Nephron progenitor cell (in vitro differentiated cells): ENCODE measurements at places on chromosomes 12 and 14.
A peak's percentile ranks its signal among the peaks of the same experiment; 100 is the strongest.

DNA sequence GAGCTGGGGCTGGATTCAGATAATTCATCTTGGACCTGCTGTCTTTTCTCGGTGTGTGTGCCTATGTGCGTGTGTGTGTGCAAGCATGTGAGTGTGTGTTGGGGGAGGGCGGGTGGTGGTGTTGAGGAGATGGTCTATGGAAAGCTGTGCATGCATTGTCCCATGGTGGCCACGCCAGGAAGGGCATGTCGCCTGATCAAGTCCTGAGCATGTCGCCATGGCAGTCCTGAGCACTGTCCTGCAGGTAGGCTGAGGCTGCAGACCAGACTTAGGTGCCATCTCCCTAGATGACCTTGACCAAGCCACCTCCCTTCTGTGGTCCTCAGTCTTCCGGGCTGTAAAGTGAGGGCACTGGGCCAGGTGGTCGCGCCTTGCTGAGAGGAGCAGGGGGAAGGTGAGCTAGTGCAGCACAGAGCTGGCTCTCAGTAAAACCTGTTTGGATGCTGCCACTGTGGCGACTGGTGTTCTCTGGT, 81.4 kb downstream of the PAPOLA start:
- no peak for DNase-seq

DNA sequence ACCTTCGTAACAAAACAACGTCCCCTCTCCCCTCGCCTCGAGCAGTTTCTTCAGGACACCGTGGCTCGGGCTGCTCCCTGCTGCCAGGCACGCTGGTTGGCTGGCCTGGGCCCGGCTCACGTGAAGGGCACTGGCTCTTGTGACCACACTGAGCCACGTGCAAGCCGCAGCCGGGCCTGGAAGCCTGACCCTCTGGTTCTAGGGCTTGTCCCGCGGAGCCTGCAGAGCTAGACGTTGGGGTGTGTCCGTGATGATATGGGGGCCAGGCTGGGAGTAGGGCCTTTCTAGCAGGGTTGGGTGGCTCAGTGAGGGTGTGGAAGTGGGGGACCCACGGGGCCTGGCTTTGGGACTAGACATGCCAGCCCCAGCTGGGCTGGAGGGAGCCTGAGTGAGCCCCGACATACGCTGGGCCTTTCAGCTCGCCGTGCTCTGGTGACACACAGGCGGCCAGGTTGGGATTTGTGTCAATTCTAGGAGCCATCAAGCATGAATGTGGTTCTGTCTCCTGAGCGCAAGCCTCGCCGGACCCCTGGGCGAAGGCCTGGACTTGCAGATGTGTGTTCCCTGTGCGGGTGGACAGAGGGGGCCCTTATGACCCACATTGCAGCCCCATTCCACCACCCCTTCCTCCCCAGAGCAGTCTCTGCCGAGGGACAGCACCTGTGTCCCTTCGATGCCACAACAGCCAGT, 13.6 kb upstream of the AMN start:
- DNase-seq = no peak

DNA sequence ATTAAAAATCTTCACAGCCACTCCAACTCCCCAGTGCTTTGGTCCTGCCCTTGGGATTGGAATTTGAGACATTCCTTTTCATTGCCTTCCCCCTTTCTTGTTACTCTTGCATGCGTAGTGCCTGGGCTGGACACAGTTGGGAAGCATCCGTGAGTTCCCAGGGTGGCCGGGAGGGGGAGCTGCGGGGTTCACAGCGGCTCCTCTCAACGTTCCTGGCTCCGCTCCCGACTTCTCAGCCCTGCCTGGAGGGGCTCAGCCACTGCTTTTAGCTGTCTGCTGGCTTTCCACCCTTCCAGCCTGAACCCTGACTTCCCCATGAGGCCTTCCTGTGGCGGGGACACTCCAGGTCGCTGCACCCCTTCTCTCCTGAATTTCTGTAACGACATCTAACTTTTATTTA, 3.2 kb downstream of the TEX52 start:
- peak; percentile 92 for DNase-seq

- peak; percentile 87 for DNase-seq
Measured at GRCh38 chr12:120710031-120710804, at the start of gene UNC119B. Gene UNC119B, plus strand, starts transcription at chr12:120710458. Its CDS starts 17 bp downstream, at chr12:120710475.

GRCh38 chr14:92890830-92891588, 31.9 kb upstream of the CHGA start:
- no peak for DNase-seq

DNA sequence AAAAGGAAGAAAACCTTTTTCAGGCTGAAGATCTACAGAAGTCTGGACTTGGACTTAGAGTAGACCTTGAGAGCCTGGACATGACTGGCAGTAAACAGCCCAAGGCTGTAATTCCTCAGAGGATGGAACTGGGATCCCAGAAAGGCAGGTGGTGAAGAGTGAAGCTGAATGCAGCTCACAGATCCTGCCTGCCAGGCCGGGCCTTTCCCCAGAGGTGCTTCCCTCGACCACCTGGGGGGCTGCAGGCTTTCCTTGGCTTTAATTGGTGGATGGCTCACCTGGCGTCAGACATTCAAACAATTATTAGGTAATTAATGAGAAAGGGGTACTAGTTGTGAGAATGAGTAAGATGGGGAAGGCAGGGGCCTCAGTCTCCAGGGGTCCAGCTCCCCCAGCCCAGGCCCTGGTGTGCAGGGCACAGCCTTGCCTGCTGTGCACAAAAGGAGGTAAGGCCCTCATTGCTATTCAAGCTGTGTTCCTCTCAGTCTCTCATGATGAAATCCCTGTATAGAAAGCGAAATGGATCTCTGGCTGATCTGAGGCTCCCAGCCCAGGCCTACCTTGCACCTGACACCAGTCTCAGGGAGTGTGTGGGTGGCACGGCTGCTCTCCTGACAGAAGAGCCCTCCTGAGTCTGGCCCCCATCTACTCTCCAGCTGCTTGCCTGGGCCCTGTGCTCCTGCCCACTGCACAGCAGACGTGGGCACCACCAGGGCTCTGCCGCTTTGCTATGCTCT, 63.0 kb upstream of the TCL1A start:
- DNase-seq = no peak

DNA sequence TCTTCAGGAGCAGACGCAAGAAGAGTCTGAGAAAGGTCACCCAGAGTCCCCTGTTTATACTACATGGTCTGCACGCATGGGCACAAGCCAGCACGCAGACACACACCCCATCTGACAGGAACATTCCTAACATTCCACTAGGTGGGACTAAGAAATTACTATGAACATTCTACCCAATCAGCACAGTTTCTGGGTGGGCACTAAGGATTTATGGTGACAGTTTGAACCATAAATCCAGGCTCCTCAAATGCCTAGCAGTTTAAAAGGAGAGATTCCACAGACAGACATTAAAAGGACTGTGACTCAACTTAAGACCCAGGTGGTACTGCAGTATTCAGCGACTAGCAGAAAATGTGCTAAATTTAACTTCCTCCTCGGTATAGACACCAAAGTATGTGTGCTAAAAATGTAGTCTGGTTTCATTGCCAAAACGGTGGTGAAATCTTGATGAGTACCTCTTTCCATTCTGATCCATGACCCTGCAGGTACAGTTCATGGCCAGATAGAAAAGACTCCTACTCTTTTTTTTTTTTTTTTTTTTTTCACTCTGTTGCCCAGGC, 16.2 kb downstream of the ABHD4 start:
- DNase-seq = peak; percentile 62

DNA sequence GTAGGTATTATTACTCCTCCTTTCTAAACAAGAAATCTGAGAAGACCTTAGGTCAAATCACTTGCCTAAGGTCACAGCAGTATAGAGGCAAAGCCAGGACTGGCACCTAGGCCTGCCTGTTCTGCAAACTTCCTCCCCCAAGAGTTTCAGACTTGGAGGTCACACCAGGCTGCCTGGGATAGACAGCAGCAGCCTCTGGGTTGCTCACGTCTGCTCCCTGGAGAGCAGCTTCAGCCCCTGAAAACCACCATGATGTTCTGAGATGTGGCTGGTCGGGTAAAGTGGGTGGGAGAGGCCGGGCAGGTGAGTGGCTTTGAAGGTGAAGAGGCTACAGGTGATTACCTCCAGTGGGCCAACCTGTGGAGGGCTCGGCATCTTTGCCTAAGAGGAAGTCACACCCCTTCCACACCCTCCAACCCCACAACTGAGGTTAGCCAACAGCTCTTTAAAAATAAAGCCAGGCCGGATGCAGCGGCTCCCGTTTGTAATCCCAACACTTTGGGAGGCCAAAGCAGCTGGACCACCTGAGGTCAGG, 37.0 kb upstream of the PNMA1 start:
- no peak for DNase-seq

GRCh38 chr12:120234643-120235368, 30.7 kb downstream of the PXN start:
- peak; percentile 60 for DNase-seq

GRCh38 chr12:130937063-130937462, 16.6 kb upstream of the ADGRD1 start:
- no peak for DNase-seq

DNA sequence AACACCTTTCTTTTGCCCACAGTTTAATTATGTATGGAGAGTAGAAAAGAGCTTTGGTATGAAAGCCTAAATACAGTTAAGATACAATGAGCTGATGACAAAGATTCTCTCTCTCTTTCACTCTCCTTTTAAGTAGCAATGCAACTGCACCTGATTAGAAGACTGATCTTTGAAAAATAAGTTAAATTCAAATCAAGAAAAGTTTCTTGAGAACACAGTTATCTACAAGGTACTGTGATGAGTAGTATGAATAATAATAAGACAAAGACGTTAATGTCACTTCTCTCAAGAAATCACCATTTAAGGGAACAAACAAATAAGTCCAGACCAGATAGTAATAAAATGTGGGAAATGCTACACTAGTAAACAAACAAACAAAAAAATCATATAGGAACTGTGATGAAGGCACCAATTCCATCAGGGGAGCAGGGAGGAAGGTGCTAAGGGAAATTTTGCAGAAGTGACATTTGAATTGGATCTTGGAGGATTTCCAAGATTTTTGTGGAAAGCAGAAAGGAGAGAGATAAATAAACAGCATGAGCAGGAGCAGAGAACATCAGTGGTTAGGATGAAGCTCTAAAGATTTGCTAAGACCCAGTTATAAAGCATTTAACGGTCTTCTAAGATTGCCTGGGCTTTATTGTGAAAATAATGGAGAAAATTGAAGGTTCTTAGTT, 65.2 kb upstream of the STK38L start:
- DNase-seq = no peak

GRCh38 chr14:100381395-100382105, 58.4 kb downstream of the SLC25A47 start:
- DNase-seq = peak; percentile 25

DNA sequence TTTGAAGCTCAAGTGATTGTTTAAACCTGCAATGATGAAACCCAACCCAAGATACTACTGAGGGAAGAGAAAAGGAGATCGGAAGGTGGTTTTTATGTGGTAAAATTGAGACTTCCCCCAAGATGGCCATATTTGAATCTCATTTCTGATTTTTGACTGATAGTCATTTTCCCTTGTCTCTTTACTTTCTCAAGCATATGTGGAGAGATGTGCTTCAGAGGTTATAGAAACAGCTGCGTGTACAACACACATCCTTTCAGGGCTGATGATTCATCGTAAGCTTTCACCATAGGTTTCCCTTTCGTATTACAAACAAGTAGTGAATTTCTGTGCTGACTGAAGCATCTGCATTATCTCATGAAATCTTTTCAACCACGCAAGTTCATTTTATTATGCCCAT, 276.2 kb downstream of the EMP1 start:
- DNase-seq = no peak

DNA sequence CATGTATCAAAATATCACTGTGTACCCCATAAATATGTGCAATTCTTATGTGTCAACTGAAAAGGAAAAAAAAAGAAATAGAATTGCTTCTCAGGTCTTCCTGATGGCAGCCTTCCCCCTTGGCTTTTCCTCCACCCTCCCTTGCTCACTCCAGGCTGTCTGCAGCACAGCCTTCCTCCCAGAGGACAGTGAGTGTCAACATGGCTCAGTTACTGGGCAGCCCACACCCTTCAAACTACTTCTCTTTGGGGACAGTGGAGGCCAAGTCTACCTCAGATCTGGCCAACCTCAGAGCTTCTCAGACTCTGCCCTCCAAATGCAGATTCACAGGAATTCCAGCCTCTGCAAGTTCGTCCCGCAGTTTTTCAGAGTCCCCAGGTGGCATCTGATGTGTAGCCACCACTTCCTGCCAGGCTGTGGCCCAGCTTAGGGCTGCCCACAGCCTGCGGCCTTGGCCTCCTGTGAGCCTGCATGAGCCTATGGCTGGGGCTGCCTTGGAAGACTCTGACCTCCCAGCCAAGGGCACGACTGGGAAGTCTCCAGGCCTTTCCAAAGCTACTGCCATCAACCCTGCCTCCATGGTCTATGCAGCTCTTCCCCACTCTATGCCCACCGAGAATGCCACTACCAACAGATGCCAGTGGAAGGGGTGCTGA, 148.0 kb upstream of the PWP1 start:
- DNase-seq = no peak

- no peak for DNase-seq
Measured at GRCh38 chr12:72774023-72774422, 501.9 kb downstream of the TRHDE start.

DNA sequence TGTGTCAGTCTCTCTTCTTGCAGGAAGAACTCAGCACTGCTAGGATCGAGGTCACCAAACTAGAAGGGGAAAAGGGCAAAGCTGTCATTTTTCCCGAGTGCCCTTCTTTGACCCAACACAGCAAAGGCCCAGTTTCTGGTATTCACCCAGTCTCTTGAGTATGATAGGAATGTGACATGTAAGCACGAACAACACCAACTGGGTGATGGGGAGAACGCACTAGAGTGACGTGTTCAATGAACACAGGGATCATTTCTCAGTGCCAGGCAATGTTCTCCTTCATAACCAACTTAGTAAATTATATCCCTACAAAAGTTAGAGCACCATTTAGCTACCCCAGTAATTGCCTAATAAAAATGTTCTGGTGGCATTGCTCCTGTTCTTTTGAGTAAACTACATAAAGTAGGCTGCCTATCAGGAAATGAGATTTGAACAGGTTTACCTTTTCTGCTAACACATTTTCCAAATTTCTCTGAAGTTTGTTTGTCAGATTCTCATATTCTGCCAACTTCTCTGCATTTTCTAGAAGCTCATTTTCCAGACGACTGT, 64.5 kb downstream of the NIN start:
- DNase-seq = no peak

DNA sequence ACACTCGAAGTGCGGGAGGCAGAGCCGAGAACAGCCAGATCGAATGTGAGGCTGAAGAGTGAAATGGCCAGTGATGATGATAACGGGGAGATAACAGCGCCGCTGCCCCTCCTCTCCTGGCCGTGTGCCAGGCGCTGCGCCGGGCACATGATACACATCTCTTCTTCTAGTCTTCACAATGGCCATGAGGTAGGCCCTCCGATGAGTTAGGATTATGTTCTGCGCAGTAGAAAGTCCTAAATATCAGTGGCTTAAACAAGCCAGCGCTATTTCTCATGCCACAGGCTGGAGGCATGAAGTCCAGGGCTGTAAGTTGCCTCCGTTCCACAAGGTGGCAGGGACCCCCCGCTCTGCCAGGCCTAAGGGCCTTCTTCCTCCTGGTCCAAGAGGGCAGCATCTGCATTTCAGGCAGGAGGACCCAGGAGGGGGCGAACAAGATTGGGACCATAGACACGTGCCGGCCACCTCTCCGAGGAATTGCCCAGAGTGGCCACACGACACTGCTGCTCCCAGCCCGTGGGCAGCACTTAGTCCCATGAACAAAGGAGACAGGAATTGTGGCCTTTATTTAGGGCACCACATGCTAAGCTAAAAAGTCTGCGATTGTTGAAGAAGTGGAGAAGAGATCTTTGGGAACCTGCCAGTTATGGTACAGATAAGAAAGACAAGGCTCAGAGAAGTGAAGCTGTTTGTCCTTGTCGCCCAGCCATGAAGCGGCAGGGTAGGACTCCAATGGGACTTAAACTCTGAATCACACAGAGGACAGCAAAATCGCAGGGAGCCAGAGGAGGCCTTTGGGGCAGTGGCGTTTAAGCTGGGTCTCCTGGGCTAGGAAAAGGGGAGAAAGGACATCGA, 10.9 kb upstream of the HVCN1 start:
- DNase-seq = no peak
